PC-3 (cell line): ENCODE measurements at places on chromosomes 11 and 22. TPM values are rescaled to one million over a fixed set of nuclear protein-coding genes. Genes with fewer than 3 reads are reported as not detected.

- H3K36me3 ChIP-seq: no peaks in the 10 kb centered on the region
- H3K27ac ChIP-seq: peak overlapping the region; percentile 69
- peak overlapping the region; percentile 86; the same call in 1 of the 2 replicates for H3K4me3 ChIP-seq
- no peaks in the 10 kb centered on the region for H3K27me3 ChIP-seq
- H3K4me1 ChIP-seq: peaks cover 31% of the 10 kb centered on the region
These were observed 1.3 kb downstream of the LRRC51 start for GRCh38 chr11:72081821-72082453.

DNA sequence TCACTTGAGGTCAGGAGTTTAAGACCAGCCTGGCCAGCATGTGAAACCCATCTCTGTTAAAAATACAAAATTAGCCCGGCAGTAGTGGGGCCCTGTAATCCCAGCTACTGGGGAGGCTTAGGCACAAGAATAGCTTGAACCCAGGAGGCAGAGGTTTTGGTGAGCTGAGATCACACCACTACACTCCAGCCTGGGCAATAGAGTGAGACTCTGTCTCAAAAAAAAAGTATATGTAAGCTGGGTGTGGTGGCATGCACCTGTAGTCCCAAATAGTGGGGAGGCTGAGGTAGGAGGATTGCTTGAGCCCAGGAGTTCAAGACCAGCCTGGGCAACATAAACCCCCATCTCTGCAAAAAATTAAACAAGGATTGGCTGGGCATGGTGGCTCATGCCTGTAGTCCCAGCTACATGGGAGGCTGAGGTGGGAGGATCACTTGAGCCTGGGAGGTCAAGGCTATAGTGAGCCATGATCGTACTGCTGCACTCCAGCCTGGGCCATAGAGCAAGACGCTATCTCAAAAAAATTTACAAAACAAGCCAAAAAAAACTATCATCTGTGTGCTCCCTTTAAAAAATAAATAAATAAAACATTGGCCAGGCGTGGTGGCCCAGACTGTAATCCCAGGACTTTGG is 10.8 kb downstream of the CRKL start:
- no peaks in the 10 kb centered on the region for H3K4me1 ChIP-seq
- H3K27me3 ChIP-seq: no peaks in the 10 kb centered on the region
- DNase-seq: no peak
- no peak overlapping the region for H3K27ac ChIP-seq
- no peaks in the 10 kb centered on the region; the same call in 1 of the 2 replicates for H3K36me3 ChIP-seq

GRCh38 chr22:22703203-22703570 is 58.8 kb downstream of the GGTLC2 start:
- no peaks in the 10 kb centered on the region for H3K36me3 ChIP-seq
- no peak overlapping the region for H3K4me3 ChIP-seq
- no peaks in the 10 kb centered on the region for H3K27me3 ChIP-seq
- H3K27ac ChIP-seq: peak overlapping the region; percentile 76
- H3K4me1 ChIP-seq: peaks cover 33% of the 10 kb centered on the region

DNA sequence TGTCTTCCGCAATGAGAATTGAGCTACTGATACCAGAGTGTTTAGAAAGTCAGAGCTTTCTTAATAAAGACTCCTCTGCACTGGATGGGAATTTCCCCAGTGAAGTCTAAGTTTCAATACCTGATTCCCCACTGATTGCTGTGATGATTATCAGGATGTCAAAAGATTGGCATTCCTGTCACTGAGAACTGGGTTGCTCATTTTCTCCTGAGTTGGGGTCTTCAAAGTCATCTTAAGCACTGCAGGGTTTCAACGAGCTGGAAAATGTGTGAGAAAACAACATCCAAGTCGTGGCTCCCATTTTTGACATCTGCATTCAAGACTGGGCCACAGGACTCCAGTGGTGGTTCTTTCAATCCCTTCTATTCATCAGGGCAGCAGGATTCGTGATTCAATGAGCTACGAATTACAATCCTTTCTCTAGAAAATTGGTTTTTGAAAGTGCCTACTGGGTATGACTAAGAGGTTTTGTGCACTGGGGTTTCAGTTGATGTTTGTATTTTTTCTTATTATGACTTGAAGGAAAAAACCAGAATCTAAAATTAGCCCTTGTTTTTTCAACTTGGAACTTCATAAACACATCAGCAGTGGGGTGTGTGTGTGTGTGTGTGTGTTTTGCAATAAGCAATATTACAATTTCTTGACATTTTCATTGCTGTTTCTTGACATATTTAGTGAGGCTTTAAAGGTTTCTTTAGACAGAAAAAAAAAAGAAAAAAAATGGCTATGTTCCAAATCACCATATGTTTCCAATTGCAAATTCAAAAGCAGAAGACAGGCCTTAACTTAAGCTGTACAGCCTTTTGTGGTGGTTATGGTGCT is 233.0 kb downstream of the FAM76B start:
- H3K4me1 ChIP-seq: no peaks in the 10 kb centered on the region
- H3K36me3 ChIP-seq: no peaks in the 10 kb centered on the region
- H3K27ac ChIP-seq: no peak overlapping the region
- H3K4me3 ChIP-seq: no peak overlapping the region
- H3K27me3 ChIP-seq: peaks cover 45% of the 10 kb centered on the region
- DNase-seq: no peak

DNA sequence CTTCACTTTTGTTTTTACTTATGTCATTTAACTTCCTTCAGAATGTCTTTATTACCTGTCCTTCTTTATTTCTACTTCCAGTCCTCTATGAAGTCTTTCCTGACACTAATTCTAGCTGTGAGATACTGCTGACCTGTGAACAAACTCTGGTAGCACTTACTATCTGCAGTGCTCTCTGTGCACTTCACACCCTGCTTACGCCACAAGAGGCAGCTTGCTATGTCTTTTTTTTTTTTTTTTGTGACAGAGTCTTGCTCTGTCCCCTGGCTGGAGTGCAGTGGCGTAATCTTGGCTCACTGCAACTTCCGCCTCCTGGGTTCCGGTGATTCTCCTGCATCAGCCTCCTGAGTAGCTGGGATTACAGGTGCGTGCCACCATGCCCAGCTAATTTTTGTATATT is 10.7 kb downstream of the STIM1 start:
- H3K27ac ChIP-seq: no peak overlapping the region
- peaks cover 15% of the 10 kb centered on the region for H3K4me1 ChIP-seq
- no peak overlapping the region for H3K4me3 ChIP-seq
- no peaks in the 10 kb centered on the region for H3K27me3 ChIP-seq
- H3K36me3 ChIP-seq: no peaks in the 10 kb centered on the region

- peaks cover 29% of the 10 kb centered on the region for H3K27me3 ChIP-seq
- peaks cover 19% of the 10 kb centered on the region for H3K4me1 ChIP-seq
- no peak overlapping the region for H3K27ac ChIP-seq
- no peaks in the 10 kb centered on the region for H3K36me3 ChIP-seq
- H3K4me3 ChIP-seq: no peak overlapping the region
These were observed 202.9 kb downstream of the GRIK4 start for GRCh38 chr11:120714438-120714837.

GRCh38 chr11:128415539-128415938 is 171.8 kb downstream of the ETS1 start:
- DNase-seq: no peak
- H3K27ac ChIP-seq: no peak overlapping the region
- H3K4me1 ChIP-seq: peaks cover 35% of the 10 kb centered on the region
- no peak overlapping the region for H3K4me3 ChIP-seq

DNA sequence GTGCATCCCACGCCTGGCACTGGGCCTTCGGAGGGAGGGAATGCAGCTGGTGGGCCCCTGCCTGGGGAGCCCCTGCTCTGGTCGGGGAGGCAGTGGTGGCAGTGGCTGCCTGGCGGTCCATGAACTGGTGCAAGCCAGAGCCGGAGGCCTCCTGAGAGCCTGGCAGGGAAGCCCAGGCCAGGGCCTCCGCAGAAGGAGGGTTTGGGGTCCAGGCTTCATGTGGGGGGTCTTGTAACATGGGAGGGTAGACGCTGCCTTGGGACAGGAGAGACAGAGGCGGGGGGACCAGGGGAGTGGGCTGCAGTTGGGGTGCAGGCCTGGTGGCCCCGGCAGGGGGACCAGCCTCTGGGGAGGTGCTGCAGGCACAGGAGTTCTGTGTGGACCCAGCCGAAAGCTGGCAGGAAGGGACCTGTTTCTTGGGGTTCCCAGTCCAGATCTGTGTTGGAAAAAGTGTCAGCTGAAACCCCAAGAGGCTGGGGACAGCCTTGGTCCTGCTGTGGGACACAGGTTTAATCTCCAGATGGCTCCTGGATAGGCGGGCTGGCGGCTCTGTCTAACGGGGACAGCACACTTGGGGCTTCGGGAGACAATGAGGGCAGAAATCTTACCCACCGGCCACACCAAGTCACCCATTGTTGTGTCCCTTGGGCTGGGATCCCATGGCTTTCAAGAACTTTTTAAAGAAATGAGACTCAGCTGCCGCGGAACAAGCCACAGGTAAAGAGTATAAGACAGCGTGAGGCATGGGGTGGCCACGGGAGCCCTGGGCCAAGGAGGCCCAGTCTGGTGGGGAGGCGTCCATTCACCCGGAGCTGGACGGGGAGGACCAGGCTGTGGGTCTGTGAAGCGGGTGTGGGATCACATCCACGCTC is 73.5 kb downstream of the KCNQ1 start:
- H3K4me3 ChIP-seq: no peak overlapping the region
- no peak for DNase-seq
- H3K36me3 ChIP-seq: no peaks in the 10 kb centered on the region
- no peaks in the 10 kb centered on the region for H3K4me1 ChIP-seq
- no peak overlapping the region for H3K27ac ChIP-seq

GRCh38 chr11:66186470-66186869 is 82.0 kb upstream of the RAB1B start:
- no peaks in the 10 kb centered on the region for H3K36me3 ChIP-seq
- H3K4me3 ChIP-seq: no peak overlapping the region
- H3K27me3 ChIP-seq: no peaks in the 10 kb centered on the region
- no peak for DNase-seq
- no peak overlapping the region for H3K27ac ChIP-seq

- no peaks in the 10 kb centered on the region for H3K36me3 ChIP-seq
- H3K4me1 ChIP-seq: no peaks in the 10 kb centered on the region
- H3K27me3 ChIP-seq: no peaks in the 10 kb centered on the region
- H3K27ac ChIP-seq: no peak overlapping the region
These were observed 5.3 kb upstream of the GALR3 start for GRCh38 chr22:37817705-37818408.

GRCh38 chr11:48055292-48056132 is 75.2 kb downstream of the PTPRJ start:
- H3K27me3 ChIP-seq: no peaks in the 10 kb centered on the region
- DNase-seq: peak; percentile 96
- H3K27ac ChIP-seq: peak overlapping the region; percentile 100
- H3K4me1 ChIP-seq: peaks cover 60% of the 10 kb centered on the region
- H3K36me3 ChIP-seq: no peaks in the 10 kb centered on the region

DNA sequence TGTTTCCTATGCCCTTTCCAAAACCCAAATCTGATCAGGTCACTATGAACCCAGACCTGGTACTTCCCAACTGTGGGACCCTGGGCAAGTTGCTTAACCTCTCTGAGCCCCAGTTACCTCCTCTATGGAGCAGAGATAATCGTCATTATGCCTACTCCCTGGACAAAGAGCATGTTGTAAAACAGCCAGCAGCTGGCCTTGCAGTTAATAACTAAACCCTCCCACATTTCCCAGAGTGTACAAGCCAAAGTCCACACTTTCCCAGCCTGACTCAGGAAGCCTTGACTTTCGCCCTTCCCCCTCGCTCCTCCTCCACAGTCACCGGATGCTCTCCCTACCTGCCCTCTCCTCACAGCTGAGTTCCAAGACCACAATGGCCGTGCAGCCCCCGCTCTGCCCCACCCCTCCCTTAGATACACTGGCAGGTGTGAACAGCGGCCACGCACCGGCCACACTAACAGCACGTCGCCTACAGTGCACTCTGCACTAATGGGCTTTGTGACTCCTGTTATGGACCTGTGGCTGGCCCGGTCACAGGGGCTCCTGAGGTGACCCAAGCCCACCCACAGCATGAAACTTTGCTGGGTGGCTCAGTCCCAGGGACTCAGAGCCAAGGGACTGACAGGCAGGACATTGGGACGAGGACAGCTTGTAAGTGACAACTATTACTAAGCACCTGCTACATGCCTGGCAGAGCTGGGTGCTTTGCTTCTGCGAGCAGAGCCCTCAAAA is 15.6 kb upstream of the MFNG start:
- peak overlapping the region; percentile 9; the same call in 1 of the 2 replicates for H3K4me3 ChIP-seq
- H3K36me3 ChIP-seq: no peaks in the 10 kb centered on the region
- H3K27ac ChIP-seq: peak overlapping the region; percentile 95
- H3K4me1 ChIP-seq: peaks cover 39% of the 10 kb centered on the region
- peak; percentile 90 for DNase-seq

DNA sequence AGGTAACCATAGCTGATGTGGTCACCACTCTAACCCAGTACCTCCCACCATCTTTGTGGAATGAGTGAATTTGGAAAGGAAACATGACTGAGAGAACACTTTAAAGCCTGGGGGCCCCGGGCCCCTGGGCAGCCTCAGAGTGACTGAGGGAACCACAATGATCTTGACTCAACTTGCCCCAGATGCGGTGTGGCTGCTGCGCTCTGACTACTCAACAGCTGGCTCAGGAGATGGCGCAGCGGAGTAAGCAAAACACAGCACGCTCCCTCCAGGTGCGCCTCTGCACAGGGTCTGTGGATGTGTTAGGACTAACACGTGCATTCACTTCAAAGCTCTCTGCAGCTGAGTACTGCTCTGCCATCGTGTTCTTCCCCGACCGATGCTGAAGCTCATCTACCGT is 5.9 kb downstream of the RNF215 start:
- H3K4me3 ChIP-seq: no peak overlapping the region
- H3K27ac ChIP-seq: no peak overlapping the region
- peaks cover 2% of the 10 kb centered on the region; the same call in 1 of the 2 replicates for H3K4me1 ChIP-seq

DNA sequence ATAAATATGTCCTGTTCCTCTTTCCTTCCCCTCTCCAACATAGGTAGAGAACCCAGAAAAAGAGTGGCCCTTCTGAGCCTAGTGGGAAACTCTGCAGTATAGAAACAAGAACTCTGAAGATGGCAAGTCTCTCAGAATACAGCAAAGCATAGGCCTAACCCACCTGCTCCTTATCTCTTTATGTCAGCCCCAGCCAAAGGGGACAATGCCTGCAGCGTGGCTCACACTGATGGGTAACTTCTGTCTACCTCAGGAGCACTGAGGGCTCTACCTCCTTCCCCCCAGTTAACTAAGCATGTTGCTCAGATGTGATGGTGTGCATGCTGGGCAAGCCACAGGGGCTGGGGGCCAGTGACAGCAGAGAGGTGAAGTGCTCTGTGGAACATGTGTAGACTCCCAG is 4.9 kb upstream of the NRIP3 start:
- H3K27me3 ChIP-seq: no peaks in the 10 kb centered on the region
- no peaks in the 10 kb centered on the region for H3K4me1 ChIP-seq
- H3K36me3 ChIP-seq: no peaks in the 10 kb centered on the region
- H3K27ac ChIP-seq: no peak overlapping the region
- no peak for DNase-seq

- peaks cover 5% of the 10 kb centered on the region; the same call in 1 of the 2 replicates for H3K4me1 ChIP-seq
- DNase-seq: no peak
- H3K36me3 ChIP-seq: no peaks in the 10 kb centered on the region
- H3K27ac ChIP-seq: no peak overlapping the region
- no peaks in the 10 kb centered on the region for H3K27me3 ChIP-seq
- no peak overlapping the region for H3K4me3 ChIP-seq
These were observed 3.1 kb upstream of the KCNQ1OT1 start for GRCh38 chr11:2702771-2703362.

Gene MIOX
- not detected in 2 replicates for total RNA-seq

Gene FOLR1
- 0.36 TPM in 1 of 2 replicates, not detected in the other for total RNA-seq

Gene OR6A2
- 0.06 and 0.07 TPM in 2 replicates for total RNA-seq

Gene MRGPRX3
- total RNA-seq: not detected in 2 replicates

Gene KCNK7
- 0.58 and 0.69 TPM in 2 replicates for total RNA-seq

Gene KRTAP5-10
- total RNA-seq: not detected in 2 replicates

Gene PARVA
- total RNA-seq: 13.5 and 13.7 TPM in 2 replicates

Gene MISFA
- 0.36 TPM in 1 of 2 replicates, not detected in the other for total RNA-seq

Gene SMCO4
- 23.0 and 34.2 TPM in 2 replicates for total RNA-seq

Gene CSF2RB
- 0.12 TPM in 1 of 2 replicates, not detected in the other for total RNA-seq

Gene CCDC188
- not detected in 2 replicates for total RNA-seq

Gene CDCA5
- 67.1 and 73.4 TPM in 2 replicates for total RNA-seq
